ENCODE measurements at places on chromosomes 3 and 15. TPM values are rescaled to one million over a fixed set of nuclear protein-coding genes. Genes with fewer than 3 reads are reported as not detected.

GRCh38 chr3:49134471-49135265 is 1.8 kb upstream of the LAMB2 start:
- no peak for DNase-seq
- H3K4me1 ChIP-seq, result peaks cover 5% of the 10 kb centered on the region
- H3K27me3 ChIP-seq, result peaks cover 4% of the 10 kb centered on the region
- H3K27ac ChIP-seq, result no peak overlapping the region
- H3K4me3 ChIP-seq, result no peak overlapping the region

- no peak overlapping the region for H3K4me3 ChIP-seq
- no peak overlapping the region for H3K27ac ChIP-seq
- H3K36me3 ChIP-seq, result peaks cover 72% of the 10 kb centered on the region
- DNase-seq, result no peak
- H3K4me1 ChIP-seq, result no peaks in the 10 kb centered on the region
- H3K27me3 ChIP-seq, result no peaks in the 10 kb centered on the region
Measured at GRCh38 chr3:12588039-12589009, 31.4 kb downstream of the MKRN2 start.

DNA sequence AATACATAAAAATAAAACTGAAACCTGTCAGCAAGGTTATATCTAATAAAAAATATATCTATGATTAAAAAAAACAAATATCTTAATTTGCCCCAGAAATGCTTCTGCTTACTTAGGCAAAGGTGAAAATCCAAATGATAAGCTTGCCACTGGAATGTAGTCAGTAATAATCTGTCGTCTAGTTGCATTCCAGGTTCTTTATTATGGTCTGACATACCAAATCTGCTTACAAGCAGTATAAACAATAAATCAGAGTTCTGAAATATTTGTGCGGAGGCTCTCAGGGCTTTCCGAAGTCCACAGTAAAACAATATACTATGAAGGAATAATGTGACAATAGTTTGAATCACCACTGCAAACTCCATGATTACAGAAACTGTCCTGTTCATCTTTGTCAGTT is 1133.5 kb downstream of the ROBO1 start:
- H3K27me3 ChIP-seq, result no peaks in the 10 kb centered on the region
- no peak overlapping the region for H3K27ac ChIP-seq
- DNase-seq, result no peak
- H3K4me3 ChIP-seq, result no peak overlapping the region
- no peaks in the 10 kb centered on the region for H3K4me1 ChIP-seq

The IL5RA gene
- not detected for total RNA-seq

The GOLGA8S gene
- 2.3 TPM for total RNA-seq

The EOGT gene
- 11.6 TPM for total RNA-seq

The CORO2B gene
- total RNA-seq, result not detected

The XYLB gene
- total RNA-seq, result 1.6 TPM

The FETUB gene
- not detected for total RNA-seq

All from natural killer cell (primary cell).